NCI-H1092 (cell line): ENCODE measurements at places on chromosomes 5 and 9.

DNA sequence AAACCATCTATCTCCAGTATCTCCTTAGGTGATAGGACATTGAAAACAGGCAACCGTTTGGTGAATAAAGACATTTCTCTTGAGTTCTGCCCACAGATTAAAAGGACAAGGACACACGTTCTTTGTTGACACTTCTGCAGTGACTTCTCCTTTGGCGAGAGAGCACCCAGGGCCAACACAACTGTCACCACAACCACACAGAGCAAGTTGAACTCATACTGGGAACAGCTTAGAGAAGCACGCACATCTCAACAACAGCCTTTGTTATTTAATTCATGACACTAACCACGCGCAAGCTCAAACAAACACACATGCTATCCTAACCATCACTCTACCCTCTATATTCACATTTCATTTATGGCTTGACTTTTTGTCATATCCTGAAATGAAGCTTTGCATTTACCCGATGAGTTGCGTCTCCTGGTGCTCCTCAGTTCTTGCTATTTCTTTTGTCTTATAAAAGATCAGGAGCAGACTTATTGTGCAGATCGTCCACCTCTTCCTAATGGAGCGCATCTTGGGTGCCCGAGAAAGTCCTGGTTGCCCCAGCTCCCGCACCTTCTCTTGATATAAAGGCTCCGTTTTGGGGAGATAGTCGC is 543 bp downstream of the ST8SIA4 start:
- DNase-seq = no peak

- peak; percentile 74 for DNase-seq
Measured at GRCh38 chr9:129613520-129614175, 7.3 kb downstream of the C9orf50 start.

- DNase-seq = no peak
Measured at GRCh38 chr9:136437430-136437829, 2.2 kb downstream of the INPP5E start.

- DNase-seq = no peak
Measured at GRCh38 chr5:111901296-111901695, 144.3 kb upstream of the NREP start.

GRCh38 chr9:38286357-38286756 is 106.1 kb upstream of the ALDH1B1 start:
- no peak for DNase-seq

DNA sequence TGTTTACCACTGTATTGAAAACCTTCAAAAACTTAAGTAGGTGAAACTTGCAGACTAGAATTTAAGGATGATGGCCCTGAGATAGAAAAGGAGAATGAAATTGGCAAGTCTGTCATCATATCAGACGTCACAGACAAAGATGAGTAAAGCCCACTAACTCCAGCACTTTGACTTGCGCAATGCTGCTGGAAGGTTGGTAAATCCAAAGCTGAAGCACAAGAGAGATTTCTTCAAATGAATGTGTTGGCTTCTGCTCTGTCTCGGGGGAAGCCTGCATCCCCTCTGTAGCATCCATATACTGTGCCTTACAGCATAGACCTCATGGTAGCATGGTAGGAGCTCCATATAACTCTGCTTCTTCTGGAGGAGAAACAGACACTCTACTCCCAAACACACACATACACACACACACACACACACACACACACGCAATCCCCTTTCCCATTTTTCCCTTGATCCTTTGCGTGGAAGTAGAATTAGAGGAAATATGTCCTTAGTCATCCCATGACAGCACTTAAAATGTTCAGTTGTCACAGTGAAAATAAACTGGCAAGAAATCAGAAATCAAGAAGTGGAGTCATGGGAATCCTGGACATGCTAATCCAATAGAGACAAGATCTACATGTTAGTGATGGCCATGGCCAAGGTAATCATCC is 241.5 kb downstream of the NR3C1 start:
- no peak for DNase-seq

- no peak for DNase-seq
Measured at GRCh38 chr5:8456846-8457186, 587.9 kb downstream of the MTRR start.

DNA sequence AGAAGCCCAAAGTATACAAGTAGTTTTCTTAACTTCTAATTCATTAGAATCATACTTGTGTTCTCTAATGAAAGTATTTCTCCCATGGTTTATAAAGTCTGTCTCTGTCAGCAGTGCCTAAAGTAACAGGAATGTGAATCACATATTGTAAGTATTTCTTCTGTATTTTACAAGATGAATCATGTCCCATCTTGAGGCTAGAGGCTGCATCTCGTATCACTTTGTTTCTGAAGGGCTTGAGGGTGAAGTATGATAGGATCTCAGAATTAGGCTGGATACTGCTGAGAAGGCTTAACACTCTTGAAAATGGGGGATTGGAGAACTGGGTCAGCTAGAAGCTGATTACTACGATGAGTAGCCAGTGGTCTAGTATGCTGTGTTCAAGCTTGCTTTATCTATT is 242.2 kb upstream of the ACTBL2 start:
- DNase-seq = no peak

GRCh38 chr9:105978826-105979225 is 284.5 kb downstream of the TMEM38B start:
- no peak for DNase-seq

GRCh38 chr5:176921714-176922113 is 22.6 kb upstream of the HK3 start:
- no peak for DNase-seq

GRCh38 chr9:126869368-126869767 is 8.9 kb downstream of the ZBTB34 start:
- DNase-seq = no peak

GRCh38 chr5:107621089-107621488 is 49.6 kb downstream of the EFNA5 start:
- DNase-seq = no peak

GRCh38 chr9:80378669-80379293 is 807.0 kb downstream of the TLE4 start:
- DNase-seq = no peak

DNA sequence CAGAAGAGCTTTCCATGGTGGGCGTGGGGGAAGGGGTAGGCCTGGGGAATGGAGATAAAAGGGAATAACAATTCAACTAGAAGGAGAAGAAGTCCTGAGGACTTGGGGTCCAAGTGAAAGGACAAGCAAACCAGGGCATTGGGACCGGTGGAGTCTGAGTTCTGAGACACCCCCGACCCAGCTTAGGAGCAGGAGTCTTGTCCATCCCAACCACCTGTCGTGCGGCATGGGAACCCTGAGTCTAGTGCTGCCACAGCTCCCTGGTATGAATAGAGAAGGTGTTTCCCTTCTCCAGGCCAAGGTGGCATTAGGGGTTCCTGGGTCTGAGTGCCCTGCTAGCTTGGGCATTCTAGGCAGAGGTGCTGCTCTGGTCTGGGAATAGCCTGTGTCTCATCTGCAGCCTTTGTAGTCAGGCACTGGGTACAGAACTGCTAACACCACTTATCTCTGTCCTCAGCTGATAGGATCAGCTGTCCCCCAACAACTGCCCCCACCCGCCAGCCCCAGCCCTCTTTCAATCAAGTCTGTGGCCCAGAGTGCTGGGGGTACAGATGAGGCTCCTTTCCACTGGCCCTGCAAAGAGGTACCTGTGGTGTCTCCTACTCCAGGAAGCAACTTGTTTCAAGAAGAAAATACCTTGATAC is 9.9 kb downstream of the HNRNPAB start:
- DNase-seq = no peak

GRCh38 chr5:66897356-66897755 is 299.2 kb downstream of the CD180 start:
- DNase-seq = no peak

DNA sequence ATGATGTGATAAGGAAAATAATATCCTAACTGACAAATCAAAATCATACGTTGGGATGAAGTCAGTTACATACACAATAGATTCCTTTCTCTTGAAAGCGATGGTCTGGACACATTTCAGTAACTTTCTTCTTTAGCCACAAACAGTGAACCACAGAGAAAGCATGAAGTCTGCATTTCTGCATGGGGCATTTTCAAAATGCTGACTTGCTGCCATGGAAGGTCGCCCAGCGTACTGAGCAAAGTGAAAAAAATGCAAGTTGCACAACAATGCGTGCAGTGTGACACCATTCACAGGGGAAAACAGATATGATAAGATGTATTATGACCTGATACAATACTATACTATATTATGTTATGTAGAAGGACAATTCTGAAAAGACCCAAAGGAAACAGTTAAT is 146.3 kb downstream of the SNX18 start:
- no peak for DNase-seq

GRCh38 chr5:129496421-129496820 is 36.3 kb downstream of the ADAMTS19 start:
- no peak for DNase-seq

- DNase-seq = no peak
Measured at GRCh38 chr5:4571248-4571948, 568.7 kb upstream of the ADAMTS16 start.

DNA sequence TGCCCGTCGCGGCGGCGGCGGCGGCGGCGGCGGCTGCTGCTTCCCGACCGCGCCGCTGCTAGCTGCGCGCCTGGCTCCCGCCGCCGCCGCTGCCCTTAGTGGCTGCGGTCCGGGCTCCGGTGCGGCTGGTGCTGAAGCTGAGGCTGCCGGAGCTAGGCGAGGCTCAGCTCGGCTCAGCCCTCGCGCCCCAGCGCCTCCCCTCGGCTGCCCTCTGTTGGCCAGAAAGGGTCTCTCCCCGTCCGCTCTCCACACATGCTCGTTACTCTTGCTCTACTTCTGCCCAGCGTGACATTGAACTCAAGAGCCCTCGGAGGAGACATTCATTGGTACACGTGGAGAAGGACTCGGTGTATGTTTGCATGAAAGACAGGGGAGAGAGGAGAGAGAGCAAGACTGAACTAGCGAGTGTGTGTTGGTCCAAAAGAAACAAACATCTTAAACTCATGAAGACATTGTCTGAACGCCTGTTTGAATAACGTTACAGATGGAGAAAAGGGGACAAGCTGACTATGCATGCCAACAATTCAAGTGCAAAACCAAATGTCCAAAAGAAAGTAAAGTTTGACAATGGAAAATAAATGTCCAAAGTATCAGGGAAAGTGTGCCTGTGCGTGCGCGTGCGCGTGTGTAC is at the start of gene HCN1:
Gene HCN1, minus strand, starts transcription at position 175 of the 631 bp plus-strand sequence.
- DNase-seq = peak; percentile 71

GRCh38 chr9:79577969-79578723 is 6.4 kb downstream of the TLE4 start:
- DNase-seq = no peak

- DNase-seq = no peak
Measured at GRCh38 chr9:1261879-1262766, 212.0 kb downstream of the DMRT2 start.

DNA sequence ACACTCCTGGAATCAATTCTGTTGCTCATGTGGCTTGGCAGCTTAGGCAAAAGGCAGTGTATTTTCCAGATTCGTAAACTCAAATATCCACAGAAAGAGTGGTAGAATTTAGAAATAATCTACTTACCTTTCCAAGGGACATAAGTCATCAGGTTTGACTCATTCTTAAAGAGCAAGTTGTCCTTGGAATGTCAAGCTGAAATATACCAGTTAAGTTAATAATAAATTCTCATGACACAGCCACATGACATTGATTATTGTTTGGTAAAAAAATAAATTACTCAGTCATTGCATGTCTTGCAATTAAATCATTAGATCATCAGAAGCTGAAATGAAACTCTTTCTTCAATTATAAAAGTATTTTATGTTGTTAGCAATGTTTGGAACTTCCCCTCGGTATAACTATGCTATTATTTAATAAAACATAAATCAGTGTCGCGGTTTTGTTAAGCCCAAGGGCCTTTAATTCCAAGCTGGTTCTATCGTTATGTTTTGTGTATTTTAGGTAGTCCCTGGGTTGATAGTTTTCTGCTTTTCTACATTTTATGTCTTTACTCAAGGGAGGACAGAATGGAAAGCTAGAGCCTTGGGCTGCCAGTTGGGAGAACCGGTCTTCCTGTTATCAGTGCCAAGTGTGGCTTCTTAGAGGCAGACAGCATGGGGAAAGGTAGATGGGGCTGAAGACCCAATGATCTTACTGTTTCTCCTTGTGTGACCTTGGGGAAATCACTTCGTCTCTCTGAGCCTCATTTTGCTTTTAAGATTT is 79.3 kb upstream of the PRLR start:
- no peak for DNase-seq

- DNase-seq = no peak
Measured at GRCh38 chr5:20166456-20166855, 178.5 kb upstream of the CDH18 start.

- no peak for DNase-seq
Measured at GRCh38 chr5:33074548-33074947, 363.4 kb downstream of the NPR3 start.

DNA sequence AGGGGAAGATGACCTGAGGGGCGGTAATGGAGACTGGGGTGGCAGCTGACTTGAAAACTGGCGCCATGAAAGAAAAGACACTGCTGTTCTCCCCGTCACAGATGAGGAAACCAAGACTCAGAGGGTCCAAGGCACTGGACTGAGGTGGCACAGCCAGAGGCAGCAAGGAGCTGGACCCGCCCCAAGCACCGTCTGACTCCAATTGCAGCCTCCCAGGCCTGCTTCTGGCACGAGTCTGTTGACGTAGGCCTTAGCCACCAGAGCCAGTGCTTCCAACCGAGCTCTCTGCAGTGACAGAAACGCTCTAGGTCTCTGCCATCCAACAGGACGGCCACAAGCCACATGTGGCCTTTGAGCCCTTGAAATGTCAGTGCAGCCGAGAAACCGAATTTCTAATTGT is 193.2 kb downstream of the OLFM1 start:
- no peak for DNase-seq

- no peak for DNase-seq
Measured at GRCh38 chr5:91794455-91794854, 411.3 kb upstream of the ARRDC3 start.

- DNase-seq = no peak
Measured at GRCh38 chr9:35938474-35939356, 19.2 kb downstream of the OR2S2 start.

DNA sequence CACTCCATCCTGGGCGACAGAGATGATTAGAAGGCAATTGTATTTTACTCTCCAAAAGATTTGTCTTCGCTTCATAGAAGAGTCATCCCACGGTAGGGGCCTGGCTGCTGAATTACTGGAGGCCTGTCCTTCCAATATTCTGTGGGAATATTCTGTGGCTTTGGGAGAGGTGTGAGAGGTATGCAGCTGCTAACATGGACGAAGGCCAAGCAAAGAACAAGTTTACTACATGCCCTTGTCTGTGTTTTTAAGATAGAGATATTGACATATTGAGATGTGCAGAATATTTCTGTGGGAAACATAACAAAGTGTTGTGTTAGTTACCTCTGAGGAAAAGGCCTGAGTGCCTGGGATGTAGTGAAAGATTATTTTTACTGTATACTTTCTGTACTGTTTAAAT is 71.8 kb upstream of the SMIM15 start:
- no peak for DNase-seq

- DNase-seq = no peak
Measured at GRCh38 chr5:163281512-163281911, 155.9 kb upstream of the CCNG1 start.

DNA sequence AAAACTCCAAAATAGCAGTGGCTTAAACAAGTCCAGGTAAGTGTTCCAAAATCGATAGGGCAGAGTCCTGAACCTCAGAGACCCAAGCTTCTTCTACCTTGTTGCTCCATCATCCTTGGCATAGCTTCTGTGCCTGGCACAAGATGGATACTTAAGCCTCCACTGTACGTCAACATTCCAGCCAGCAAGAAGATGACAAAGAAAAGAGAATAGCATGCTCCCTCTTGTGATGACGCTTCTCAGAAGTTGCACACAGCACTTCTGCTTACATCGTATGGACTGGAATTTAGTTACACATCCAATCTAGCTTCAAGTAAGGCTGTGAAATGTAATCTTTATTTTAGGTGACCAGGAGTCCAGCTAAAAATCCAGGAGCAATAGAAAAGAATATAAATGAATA is 227.4 kb downstream of the ESM1 start:
- DNase-seq = no peak

GRCh38 chr9:128819716-128820664 is 1.7 kb downstream of the ENDOG start:
- no peak for DNase-seq
